Daoy (cell line): ENCODE measurements at places on chromosomes 3 and 15. TPM values are rescaled to one million over a fixed set of nuclear protein-coding genes. Genes with fewer than 3 reads are reported as not detected.

Gene FAM3D
- not detected in 2 replicates for total RNA-seq

DNA sequence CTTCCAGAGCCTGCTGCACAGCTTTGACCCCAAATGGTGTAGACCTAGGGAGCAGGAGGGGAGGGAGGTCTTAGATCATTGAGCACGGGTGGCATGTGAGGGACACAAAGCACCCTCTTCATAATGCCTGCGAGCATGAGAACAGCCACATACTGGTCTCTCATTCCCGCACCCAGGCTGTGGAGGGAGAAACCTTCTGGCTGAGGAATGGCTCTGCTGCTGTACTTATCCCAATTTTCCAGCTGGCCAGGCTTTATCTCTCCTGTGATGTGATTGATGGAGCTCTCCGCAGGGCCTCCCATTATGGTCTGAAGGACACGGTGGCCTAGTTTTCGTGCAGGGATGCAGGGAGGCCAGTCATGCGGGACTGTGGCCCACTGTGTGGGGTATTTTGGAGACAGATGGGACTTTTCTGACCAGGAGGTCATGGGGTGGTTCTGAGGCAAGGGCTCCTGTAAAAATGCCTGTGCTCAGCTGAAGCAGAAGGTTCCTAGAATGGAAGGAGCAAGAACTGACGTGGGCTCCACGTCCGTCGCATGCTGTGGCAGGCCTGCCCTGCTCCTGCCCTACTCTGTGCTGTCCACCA lies 251.5 kb downstream of the PLCL2 start:
- no peak for DNase-seq

Gene CCDC12
- 26.2 and 29.1 TPM in 2 replicates for total RNA-seq

DNA sequence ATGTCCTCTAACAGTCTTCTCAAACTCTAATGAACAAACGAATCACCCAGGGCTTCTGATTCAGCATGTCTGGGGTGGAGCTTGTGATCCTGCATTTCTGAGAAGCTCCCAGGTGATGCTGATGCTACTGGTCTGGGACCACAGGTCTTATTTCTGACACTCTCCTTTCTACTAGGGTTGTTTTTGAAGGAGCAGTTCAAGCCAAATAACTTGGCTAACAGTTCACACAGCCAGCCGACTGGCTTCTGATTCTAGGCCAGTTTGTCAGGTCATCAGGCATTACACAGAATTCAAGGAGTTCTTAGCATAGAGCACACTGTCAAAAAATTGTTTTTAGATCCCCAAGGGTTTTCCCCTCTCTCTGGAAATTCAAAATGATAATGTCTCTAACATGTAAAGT lies 100.7 kb downstream of the TIGIT start:
- DNase-seq: no peak

- DNase-seq: no peak
Measured at GRCh38 chr3:176566757-176567156, 630.5 kb downstream of the TBL1XR1 start.

- DNase-seq: no peak
Measured at GRCh38 chr3:114587986-114588385, 294.2 kb downstream of the TIGIT start.

GRCh38 chr3:106242781-106243180 lies 374.0 kb upstream of the CBLB start:
- no peak for DNase-seq

GRCh38 chr15:78052001-78052401 lies 25.5 kb downstream of the TBC1D2B start:
- no peak for DNase-seq

DNA sequence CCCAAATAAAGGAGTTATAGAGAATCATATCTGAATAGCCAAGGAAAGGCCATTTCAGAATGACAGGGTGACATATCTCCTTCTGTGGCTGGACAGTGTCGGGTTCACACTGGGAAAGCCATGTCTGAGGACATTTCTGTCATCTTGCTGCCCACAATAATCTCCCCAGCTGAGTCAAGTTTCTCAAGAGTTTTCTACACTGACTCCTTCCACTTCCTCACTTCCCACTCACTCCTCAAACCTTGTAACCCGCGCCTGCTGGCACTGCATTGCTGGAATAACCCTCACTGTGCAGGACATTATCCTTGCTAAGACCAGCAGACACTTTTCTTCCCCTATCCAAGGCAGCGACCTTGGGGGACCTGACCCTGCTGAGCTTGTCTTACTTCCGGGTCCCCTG lies 5.3 kb upstream of the INSYN1 start:
- no peak for DNase-seq

DNA sequence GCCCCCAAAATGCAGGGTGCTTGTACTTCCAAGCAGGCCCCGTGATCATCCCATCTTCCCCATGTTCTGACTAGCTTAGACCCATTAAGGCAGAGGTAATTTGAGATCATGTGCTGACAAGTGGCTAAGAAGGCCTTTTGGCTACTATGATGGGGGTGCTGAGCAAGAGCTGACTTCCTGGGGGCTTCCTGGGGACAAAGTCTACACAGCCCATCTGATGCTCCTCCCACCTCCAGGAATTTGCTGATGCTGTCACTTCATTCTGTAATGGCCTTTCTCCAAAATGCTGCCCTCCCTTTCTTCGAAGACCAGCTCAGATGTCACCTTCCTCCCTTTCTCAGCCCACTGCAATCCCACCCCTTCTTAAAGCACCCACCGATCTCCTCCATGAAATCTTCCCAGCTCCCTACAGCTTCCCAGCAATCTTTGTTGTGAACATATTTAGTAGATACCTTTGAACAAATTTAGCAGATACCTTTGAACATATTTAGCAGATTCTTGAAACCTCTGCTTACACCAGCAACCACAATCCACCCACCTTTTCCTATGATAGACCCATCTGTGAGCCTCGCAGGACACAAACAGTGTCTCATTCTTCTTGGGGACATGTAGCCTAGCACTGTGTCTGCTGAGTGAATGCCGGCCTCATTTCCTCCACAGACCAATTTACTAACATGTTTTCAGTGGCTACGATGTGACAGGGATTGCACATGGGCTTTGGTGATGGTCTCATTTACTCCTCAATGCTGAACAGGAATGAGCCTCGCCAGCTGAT lies 223.3 kb downstream of the EPHB1 start:
- no peak for DNase-seq

GRCh38 chr15:41661518-41662225 lies 1.5 kb downstream of the MGA start:
- DNase-seq: peak; percentile 82

- no peak for DNase-seq
Measured at GRCh38 chr3:144549166-144549565, 577.5 kb downstream of the DIPK2A start.

DNA sequence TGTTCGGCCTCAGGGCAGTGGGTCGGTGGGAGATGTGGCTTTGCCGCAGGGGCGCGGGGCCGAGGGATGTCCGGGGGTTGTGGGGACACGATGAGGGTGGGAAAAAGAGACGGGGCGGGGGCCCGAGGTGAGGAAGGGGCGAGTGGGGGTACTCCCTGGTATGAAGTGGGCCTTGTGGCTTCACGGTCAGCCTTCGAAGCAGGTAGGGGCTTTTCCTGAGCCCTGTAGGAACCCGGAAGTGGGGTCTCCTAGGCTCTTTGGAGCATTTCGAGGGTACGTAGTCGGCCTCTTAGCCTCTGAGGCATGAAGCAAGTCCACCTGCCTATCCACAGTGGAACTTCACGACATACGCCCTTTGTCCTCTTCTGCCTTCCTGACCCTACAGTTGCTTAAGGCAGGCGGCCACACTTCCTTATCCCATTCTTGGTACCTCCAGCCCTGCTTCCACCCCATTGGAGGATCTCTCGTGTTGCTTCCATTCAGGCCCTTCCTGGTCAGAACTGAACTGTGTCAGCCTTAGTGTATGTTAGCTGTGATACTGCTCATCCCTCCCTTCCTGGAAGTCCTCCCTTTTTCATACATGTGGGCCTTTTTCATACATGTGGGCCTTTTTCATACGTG lies 389 bp downstream of the ARPC4 start:
- peak; percentile 25 for DNase-seq

- DNase-seq: no peak
Measured at GRCh38 chr3:172634948-172635347, 75.9 kb downstream of the NCEH1 start.
